H9 (cell line): ENCODE measurements at places on chromosomes 1 and 21.
A peak's percentile ranks its signal among the peaks of the same experiment; 100 is the strongest.

- DNase-seq: peak; percentile 74
Observed at GRCh38 chr1:25744140-25744581, 55.8 kb upstream of the SELENON start.

- peak; percentile 79 for DNase-seq
Observed at GRCh38 chr1:1063945-1064831, 9.9 kb downstream of the RNF223 start.

DNA sequence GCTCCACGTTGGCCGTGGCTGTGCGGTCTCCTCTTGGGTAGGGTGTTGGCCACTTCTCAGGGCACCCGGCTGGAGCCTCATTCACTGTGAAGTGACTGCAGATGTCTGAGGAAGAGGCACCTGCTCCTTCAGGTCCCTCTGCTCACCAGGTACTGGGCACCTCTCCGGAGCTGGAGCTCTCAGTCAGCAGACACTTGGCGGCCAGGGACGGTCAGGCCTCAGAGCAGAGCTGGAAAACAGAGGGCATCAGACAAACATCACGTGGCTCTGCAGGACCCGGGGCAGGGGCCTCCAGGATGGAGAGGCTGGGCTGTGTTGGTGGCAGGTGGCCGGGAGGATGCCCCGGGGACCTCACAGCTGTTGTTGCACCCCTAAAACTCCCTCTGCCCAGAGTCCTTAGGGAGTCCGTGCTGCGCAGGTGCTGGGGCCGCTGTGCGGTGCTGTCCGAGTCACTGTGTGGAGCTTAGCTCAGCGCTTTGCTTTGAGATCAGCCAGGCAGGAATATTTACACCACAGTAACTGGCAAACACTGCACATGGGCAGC is 59.7 kb downstream of the SLX9 start:
- DNase-seq: no peak

- no peak for DNase-seq
Observed at GRCh38 chr21:32719085-32719484, 8.7 kb downstream of the SYNJ1 start.

GRCh38 chr1:85264150-85264549 is 4.7 kb upstream of the C1orf52 start:
- DNase-seq: no peak

DNA sequence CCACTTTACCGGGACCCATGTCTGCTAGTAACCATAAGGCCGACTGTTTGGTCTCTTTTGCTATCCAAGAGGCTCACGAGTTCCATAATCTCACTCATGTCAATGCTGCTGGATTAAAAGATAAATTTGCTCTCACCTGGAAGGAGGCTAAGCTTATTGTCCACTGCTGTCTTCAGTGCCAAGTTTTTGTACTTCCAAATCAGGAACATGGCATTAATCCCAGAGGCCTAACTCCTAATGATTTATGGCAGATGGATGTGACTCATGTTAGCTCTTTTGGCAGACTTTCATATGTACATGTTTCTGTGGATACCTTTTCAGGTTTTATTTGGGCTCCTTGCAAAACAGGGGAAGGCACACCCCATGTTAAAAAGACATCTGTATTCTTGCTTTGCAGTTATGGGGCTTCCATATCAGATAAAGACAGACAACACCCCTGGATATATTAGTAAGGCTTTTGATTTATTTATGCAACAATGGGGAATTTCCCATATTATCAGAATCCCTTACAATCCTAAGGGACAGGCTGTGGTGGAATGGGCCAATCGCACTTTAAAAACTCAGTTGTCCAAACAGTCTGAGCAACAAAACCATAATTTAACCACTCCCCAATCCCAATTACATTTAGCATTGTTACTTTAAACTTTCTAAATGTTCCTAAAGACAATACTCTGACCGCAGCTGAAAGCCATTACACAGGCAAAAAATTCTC is 162.7 kb downstream of the IER5 start:
- DNase-seq: no peak

GRCh38 chr1:96427616-96428015 is 294.0 kb upstream of the PTBP2 start:
- DNase-seq: no peak

- no peak for DNase-seq
Observed at GRCh38 chr1:198904321-198904720, 265.5 kb downstream of the PTPRC start.
